ENCODE measurements at places on chromosomes 16 and 17.

- no peak for DNase-seq
Observed at GRCh38 chr17:73043686-73044581, 48.6 kb downstream of the SLC39A11 start.

DNA sequence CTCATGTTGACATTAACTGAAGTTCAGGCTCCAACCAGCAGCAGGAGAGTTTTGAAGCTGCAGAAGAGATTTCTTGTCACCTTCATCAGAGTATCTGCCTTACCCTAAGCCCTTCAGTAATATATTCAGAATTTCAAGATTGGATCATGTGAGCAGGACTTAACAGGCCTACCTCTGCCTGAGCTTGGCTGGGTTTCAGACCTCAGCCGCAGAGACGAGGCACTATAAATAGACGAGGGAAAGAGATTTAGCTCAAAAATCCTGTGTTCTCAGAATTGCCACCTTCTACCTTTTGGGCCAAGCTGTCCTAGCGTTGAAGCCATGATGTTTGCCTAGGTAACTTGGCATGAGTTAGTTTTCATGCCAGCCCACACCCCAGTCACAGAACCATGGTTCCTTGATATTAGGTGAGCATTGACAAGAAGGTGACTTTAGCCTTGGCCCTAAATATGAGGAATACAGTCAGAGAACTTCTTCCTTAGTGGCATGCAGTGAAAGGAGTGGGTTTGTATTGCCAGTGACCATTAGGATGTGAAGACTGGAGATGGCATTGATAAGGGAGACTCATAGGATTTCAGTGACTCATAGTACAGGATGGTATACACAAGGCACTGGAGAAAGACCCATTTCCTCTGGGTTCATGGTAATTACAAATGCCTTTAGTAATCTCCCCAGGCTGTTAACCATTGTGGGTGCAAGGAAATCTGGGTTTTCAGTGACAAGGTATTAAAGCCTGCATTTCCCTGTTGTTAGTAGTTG is 224.3 kb downstream of the MSI2 start:
- DNase-seq: no peak

DNA sequence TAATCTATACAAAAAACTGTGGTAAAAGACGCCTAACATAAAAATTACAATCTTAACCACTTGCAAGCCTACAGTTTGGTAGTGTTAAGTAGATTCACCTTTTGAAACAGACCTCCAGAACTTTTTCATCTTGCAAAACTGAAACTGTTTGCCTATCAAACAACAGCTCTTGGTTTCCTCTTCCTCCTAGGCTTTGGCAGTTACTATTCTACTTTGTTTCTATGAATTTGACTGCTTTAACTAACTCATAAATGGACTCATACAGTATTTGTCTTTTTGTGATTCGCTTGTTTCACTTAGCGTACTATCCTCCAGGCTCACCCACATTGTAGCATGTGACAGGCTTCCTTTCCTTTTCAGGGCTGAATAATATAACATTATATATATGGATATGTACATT is 97.0 kb downstream of the PRKCA start:
- DNase-seq: no peak

DNA sequence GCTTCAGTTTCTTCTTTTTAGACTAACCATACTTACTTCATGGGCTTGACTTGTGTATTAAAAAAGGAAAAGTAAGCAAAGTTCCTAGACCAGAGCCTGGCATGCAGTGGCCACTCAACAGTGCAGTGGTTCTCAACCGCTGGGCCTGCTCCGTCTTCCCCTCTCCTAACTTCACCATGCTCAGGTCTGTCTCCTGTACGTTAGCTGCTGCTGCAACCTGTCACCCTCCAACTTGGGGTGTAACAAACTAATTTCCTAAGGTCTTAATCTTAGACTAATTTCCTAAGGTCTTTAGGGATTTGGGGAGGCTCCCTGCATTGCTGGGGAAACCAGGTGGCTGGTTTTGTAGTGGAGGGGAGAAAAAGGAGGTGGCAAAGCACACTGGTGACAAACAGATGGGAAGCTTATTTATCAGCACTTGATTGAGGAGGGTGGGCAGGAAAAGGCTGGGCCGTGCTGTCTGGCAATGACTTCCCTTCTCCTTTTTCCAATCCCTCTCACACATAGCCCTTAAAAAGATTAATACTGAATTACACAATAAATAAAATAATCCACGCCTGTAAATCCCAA is 2.2 kb upstream of the ARL4D start:
- no peak for DNase-seq

DNA sequence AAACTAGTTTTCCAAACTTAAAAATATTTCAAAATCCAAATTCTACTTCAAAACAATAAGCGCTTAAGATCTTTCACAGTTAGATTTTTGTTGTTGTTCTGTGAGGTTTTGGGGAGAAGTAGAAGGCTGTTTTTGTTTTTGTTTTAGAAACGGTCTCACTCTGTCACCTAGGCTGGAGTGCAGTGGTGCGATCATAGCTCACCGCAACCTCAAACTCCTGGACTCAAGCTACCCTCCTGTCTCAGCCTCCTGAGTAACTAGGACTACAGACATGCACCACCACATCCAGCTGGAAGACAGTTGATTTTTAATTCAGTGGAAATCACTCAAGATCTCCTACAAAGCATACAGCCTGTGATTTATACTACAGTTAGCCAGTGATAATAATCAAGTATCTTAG is 2.7 kb downstream of the SHCBP1 start:
- DNase-seq: no peak

DNA sequence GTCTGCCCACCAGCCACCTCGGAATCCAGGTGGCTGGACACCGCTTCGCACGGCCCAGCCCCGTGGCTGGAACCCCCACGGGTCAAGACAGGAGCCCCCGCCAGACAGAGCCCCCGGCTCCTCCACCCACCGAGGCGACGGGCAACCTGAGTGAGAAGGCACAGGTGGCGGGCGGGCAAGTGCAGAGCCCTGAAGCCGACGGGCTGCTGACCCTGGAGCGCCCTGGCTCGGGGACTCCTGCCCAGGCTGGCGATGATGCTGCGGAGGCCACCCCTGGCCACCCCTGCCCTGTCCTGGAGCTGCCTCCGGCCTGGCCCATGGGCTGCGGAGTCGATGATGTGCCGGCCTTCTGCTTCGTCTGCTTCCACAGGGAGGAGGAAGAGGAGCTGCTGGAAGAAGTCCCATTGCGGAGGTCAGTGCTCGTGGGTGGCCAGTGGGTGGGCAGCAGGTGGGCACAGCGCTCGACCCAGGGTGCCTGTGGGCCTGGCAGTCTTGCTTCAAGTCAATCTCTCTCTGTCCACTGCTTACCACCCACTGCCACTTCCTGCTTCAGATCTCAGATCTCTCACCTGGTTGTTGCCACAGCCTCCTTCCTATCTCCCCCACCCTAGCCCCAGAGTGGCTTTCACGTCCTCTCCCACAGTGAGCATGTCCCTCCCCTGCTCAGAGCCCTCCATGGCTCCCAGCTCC is 33.1 kb upstream of the SBK1 start:
- DNase-seq: no peak

- DNase-seq: no peak
Observed at GRCh38 chr16:88616736-88617135, 21.6 kb upstream of the IL17C start.

GRCh38 chr17:62619417-62620155 is 7.9 kb upstream of the MRC2 start:
- no peak for DNase-seq

- DNase-seq: no peak
Observed at GRCh38 chr16:85546585-85547447, 66.3 kb upstream of the GSE1 start.

DNA sequence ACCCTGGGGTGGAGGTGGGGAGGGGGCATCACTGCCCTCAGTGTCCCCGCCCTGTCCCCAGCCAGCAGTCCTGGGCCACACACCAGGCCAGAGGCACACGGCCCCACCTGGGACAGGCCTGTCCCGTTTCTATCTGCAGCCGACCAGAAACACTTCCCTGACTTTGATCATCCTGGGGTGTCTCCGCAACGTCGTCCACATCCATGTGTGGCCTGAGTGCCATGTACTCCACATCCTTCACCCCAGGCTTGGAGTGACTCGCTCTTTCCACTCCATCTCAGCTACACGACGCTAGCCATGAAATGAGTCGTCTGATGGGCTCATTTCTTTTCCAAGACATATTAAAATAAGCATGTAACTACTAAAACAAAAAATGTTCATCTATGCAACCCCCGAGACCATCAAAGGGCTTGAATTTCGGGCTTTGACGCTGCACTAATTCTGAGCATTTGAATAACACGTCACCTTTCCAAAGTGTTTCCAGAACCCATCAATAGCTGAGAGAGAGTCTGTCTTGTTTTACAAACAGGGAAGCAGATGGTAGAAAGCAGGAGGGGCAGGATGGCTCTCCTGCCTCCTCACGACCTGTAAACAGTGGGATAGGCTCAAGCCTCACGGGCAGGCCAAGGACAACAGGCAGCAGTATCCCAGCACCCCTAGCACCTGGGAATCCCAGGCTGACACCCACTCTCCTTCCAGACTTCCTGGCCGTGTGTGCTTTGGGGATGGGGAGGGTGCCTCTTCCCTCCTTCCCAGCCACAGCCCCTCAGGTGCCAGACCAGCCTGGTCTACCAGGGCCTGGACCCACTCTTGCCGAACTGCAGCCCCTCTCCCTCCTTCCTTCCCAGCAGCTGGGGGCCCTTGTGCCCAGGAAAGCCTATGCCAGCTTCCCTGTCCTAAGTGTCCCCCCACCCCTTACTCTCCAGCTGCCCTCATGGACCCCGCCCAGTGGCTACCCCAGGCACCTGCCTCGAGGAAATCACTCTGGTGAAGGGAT is 20.0 kb upstream of the RASD1 start:
- DNase-seq: no peak

- DNase-seq: no peak
Observed at GRCh38 chr16:4743226-4743878, 9.0 kb downstream of the DNAAF8 start.

- DNase-seq: no peak
Observed at GRCh38 chr16:12716658-12717057, 87.0 kb downstream of the CPPED1 start.

DNA sequence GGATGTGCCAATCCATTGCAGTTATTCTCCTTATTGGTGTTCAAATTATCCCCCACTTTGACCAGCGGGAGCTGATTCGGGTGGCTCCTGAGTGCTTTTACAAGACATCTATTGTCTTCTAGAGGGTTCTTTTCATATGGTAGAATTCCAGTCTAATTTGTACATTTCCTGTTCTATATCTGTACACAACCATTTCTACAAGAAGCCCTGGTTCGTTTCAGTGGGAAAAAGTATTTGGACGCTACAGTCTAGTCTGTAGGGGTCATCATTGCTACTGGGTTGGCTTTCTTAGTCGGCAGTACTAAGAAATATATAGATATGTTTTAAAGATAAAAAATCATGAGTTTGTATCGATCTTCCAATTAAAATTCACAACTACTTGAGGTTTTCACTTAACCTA is 262.6 kb downstream of the MAP2K6 start:
- no peak for DNase-seq

- no peak for DNase-seq
Observed at GRCh38 chr17:31007695-31008373, 37.0 kb downstream of the RNF135 start.

- DNase-seq: no peak
Observed at GRCh38 chr17:49318435-49318965, 43.5 kb downstream of the ZNF652 start.

DNA sequence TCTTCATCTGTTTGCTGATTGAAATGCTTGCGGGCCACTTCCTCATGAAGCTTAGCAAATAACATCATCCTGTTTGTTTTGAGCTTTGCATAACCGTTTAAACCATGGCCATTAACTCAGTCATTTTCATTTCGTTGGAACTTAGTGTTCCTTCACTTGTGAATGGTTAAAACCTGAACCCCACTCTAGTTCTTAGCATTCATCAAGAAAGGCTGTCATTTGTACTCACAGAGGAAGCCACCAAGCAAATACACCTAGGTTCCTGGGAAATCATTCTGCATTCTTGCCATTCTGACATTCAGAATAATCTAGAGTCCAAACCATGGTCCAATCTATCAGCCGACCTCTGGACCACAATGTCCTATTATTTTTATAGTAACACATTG is 8.4 kb upstream of the TAT start:
- DNase-seq: no peak

DNA sequence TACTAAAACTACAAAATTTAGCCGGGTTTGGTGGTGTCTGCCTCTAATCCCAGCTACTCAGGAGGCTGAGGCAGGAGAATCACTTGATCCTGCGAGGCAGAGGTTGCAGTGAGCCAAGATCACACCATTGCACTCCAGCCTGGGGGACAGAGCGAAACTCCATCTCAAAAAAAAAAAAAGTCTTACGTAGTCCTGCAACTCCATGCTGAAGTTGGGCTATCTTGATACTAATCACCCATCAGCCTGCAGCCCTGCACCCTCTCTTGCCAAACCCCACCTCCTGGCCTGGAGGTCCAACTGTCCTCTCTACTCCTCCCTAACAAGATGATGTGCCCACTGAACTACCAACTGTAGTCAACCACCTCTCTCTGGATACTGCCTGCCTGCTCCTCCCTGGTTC is 4.8 kb downstream of the TMEM170A start:
- DNase-seq: no peak

DNA sequence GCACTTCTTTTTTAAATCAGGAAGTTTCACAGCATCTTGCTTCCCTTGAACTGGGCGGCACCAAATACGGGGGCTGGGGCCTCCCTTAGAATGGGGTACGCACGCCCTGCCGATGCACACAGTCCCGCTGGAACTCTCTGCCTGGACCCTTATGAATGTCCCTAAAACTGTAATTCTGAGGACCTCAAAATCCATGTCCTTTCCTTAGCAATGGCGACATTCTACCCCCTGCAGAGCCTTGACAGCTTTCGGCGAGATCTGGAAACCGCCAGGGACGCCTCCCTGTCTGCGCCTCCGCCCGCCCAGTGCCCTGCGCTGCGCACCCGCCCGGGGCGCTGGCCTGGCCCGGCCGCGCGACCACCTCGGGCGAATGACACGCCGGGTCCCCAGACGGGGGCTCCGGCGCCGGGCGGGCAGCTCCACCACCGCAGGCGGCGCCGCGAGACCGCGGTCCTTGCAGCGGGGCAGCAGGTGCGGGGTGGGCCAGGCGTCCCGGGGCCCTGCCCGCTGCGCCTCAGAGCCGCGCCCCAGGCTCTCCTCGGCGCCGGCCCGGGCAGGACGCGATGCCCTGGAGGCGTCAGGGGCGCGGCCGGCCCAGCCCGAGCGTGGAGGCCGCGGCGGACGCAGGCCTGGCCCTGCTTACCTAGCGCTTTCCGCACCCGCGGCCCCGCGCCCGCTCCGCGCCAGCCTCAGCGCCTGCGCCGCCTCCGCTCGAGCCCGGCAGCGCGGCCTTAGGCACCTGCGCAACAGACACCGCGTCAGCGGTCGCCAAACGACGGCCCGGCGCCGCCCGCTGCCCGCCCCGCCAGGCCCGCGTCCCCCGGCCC is 548 bp downstream of the HAGH start:
- DNase-seq: no peak
